ENCODE measurements at places on chromosomes 6 and 20.

DNA sequence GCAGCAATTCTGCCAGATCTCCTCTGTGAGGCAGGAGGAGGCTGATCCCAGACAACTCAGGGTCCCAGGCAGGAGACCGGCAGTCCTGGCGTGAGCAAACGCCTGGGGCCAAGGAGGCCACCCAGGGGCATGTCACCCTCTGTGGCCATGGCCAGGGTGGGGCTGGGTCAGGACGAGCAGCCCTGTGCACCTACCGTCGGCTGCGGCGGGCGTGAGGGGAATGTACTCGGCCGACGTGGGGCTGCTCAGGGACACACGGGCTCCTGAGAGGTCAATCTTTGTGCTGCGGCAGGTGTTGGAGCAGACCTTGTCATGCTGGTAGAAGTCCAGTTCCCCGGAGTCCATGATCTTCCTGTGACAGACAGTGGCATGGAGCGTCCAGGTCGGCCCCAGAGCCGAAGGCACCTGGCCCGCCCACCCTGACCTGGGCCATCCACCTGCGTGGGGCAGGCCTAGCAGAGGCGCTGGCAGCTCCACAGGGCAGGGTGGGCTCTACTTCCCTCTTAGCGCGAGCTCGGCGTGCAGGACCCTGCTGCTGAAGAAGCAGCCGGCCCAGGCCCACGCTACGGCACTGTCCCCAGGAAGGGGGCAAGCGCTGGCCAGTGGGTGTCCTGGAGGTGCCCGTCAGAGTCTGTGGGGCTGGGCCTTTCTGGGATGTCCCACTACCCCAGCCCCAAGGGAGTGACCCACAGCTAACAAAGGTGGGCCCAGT, 21.5 kb upstream of the HELZ2 start:
- no peak for DNase-seq

DNA sequence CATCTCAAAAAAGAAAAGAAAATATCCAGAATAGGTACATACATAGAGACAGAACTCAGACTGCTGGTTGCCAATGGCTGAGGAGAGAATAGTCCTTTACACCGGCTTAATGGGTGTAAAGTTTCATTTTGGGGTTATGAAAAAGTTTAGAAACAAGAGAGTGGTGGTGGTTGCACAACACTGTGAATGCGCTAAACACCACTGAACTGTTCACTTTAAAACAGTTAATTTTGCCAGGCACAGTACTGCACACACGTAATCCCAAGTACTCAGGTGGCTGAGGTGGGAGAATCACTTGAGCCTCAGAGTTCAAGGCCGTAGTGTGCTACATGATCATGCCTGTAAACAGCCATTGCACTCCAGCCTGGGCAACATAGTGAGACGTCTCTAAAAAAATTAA, 7.6 kb downstream of the ILRUN start:
- no peak for DNase-seq

DNA sequence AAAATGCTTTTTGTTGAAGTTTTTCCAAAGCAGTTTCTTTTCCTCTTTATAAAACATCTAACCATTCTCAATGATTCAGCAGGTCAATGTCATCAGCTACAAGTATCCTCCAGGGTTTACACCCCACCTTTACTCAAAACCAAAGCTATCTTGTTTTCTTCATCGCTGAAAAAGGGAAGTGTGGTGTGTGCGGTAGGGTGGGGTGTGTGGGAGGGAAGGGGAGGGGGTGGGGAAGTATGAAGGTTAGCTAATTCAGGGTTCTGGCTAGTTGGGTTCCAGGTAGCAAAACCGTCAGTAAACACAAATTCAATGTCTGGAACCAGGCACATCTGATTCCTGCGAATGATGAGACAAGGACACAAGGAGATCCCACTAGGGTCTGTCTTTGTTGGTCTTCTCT, 189.6 kb downstream of the GJA10 start:
- no peak for DNase-seq

GRCh38 chr20:40565682-40566040, 123.4 kb downstream of the MAFB start:
- DNase-seq: no peak

DNA sequence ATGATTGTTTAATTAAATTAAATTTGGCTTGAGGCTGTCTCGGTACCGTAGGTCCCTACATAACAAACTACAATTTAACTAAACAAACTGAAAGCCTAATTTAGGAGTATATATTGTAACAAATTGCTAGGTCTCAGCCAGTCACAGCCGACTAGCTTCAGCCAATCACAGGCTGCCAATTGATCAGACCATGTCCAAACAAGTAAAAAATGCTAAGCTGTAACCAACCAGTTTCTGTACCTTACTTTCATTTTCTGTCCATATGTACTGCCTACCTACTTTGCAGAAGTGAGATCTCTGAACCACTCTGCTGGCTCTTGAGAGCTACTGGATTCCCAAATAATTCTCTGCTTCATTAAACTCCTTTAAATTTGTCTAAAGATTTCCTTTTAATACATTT, 648.0 kb upstream of the GJE1 start:
- DNase-seq: no peak

GRCh38 chr20:4703281-4703676, 18.4 kb upstream of the PRND start:
- no peak for DNase-seq

DNA sequence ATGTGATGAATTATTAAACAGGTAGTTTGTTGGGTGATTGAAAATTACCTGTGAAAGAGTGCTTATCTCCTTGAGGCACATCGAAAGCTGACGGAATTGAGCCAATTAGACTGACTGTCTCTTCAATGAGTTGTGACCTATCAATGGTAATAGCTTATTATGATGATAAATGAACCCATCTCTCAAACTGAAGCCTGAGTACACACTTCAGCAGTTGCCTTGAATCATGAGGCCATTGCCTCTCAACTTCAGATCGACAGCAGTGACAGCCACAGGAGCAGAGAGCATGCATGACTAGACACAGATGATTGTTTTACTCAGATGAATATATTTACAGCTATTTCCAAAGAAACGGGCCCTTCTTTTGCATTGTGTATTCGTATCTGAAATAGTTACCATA, 323.9 kb downstream of the LAMA2 start:
- no peak for DNase-seq
